LNCaP clone FGC (cell line): ENCODE measurements at places on chromosomes 11 and 22.

- DNase-seq: no peak
Observed at GRCh38 chr11:2536440-2536989, 91.7 kb downstream of the KCNQ1 start.

DNA sequence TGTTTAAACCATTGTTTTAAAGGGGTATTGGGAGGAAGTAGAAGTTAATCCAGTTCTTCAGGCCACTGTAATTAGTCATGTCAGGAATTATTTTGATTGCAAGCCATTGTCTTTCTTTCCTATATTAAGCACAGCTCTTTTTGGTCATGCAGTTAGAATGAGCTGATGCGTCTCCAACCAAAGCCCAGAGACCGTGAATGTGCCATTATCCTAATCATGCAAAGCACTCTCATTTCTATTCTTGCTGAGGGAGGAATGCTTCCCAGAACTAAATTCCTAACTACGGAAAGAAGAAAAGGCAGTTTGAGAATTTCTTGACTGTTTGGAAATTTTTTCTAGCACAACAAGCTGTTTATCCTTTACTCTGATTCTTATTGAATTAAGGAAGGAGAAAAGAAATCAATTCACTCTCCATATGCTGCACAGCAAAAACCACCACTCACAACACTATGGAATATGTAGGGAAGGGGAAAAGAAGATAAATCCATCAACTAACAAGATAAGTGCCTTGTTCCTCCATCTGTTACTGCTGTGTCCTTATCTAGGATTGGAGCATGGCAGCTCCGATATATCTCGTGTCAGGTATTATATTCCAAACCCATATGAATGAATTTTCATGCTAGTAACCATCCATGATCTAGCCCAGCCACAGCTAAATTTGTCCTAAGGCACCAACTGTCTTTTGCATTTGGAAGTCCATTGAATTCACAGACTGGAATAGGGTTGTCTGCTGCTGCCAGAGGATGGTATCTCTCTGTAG is 70.8 kb downstream of the NTM start:
- no peak for DNase-seq

GRCh38 chr11:114081641-114082414 is 22.3 kb downstream of the ZBTB16 start:
- no peak for DNase-seq

DNA sequence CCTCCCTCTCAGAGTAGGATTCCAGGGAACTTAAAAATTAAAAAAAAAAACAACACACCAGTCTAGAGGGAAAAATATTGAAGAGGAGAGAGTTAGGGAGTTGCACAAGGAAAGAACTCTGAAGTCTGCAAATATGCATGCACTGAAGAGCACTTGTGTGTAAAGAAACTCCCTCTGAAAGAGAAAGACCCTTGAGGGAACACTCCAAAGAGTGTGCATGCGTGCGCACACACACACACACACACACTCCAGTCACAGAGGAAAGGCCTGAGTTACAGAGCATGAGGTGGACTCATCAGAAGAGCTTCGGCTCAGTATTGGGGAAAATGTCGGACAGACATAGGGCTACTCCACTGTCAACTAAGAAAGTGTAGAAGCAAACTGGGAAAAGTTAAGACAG is 30.1 kb downstream of the GGTLC2 start:
- DNase-seq: no peak

GRCh38 chr11:70586261-70587074 is 188.1 kb downstream of the CTTN start:
- no peak for DNase-seq

DNA sequence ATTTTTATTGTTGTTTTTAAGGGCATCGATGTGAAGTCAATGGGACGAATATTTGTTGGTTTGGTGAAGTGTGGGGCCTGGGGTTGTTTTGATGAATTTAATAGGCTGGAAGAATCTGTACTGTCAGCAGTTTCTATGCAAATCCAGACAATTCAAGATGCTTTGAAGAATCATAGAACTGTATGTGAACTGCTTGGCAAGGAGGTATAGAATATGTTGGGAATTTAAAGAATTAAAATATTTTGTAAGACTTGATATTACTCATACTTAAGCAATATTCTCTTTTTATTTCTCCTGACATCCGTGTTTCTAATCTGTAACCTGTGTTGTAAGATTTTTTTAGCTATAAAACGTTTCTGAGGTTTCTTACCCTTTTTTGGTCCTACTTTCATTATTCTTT is 61.6 kb downstream of the DYNC2H1 start:
- DNase-seq: no peak

GRCh38 chr11:102773386-102773785 is 7.0 kb downstream of the MMP10 start:
- no peak for DNase-seq

DNA sequence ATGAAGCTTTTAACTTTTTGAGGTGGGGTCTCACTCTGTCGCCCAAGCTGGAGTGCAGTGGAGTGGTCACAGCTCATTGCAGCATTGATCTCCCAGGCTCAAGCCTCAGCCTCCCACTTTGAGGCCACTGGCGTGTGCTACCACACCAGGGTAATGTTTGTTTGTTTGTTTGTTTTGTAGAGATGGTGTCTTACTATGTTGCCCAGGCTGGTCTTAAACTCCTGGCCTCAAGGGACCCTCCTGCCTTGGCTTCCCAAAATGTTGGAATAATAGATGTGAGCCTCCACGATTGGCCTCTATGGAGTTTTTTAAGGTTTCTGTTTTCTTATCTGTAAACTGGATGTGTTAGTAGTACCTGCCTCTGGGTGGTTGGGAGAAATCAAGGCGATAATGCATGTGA is 41.4 kb downstream of the MED15 start:
- no peak for DNase-seq

DNA sequence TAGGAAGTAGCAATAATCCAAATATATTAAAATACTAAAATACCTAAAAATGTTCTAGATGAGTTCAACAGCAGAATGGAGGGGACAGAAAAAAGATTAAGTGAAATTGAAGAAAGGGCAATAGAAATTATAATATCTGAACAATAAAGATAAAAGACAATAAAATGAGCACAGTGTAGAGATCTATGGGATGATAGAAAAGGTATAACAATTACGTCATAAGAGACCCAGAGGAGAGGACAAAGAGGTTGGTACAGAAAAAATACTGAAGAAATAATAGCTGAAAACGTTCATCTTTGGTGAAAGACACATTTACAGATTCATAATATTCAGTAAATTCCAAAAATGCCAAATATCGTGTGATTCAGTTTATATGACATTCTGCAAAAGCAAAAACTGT is 143.4 kb downstream of the TMEM135 start:
- no peak for DNase-seq

DNA sequence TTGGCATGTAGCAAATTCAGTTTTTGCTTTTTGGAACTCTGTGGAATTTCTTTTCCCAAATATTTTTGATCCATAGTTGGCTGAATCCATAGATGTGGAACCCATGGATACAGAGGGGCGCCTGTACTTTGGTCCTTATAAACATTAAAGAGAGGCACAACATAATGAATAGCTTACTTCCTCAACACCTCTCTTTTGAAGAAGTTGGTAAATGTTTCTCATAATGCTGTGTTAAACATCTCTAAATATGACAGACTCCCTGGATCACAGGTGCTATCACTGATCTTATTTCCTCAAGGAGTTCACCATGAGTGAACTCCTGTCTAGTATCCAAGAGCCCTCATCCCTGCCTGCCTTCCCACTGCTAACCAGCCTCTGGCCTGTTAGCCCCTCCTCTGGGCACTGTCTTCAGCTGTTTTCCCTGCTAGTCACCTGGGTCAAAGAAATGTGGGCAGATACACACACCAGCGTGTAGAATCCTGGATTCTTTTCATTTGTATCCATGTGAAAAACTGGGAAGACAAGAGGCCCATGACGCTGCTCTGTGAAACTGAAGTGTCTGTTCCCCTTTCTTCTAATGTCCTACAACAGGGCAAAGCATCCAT is 63.7 kb downstream of the HIRA start:
- no peak for DNase-seq

GRCh38 chr11:41256041-41256440 is 203.4 kb downstream of the LRRC4C start:
- no peak for DNase-seq

DNA sequence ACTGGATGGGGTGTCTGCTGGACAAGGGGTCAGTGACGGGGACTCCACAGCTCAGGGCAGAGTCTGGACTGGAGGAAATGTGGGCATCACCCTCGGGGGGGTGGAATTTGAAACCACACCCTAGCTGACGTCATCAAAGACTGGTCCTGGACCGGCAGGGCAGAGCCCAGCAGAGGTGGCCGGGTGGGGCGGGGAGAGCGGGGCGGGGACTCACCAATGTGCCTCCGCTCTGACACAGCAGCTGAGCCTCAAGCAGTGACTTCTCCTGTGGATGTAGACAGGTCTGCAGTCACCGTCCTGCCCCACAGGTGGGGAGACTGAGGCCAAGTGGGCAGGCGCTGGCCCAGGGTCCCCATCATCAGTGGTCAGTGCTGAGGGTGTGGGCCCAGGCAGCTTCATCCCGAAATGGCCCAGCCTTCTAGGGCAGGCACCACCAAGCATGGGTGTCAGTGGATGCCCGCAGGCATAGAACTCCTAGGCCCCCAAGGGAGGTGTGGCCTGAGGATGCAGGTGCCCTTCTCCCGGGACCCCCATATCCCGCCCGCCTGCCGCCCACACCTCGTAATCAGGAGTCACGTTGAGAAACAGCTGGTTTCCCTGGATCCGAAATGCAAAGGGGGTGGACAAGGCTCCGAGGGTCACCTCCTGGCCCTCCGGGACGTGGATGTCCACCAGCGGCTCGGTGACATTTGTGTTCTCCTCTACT is 603 bp downstream of the CDHR5 start:
- no peak for DNase-seq
